Upper lobe of right lung (tissue), 1 donor: ENCODE measurements at places on chromosomes 3 and 15. TPM values are rescaled to one million over a fixed set of nuclear protein-coding genes. Genes with fewer than 3 reads are reported as not detected.

DNA sequence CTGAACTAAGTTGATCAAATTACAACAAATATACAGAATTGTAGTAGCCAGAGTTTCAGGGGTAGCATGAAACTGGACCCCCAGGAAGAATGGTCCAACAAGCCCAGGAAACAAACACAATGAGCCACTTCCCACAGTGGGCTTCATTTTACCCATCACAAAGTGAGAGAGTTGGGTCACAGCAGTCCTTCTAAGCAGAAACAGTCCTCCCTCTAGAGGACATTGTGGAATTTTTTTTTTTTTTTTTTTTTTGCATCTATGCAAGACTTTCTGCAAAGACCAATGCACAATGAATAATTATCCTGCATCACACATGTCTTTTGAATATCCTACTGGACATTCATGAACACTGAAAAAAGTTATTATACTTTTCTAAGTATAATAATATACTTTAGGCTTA, 73.8 kb upstream of the ATP13A5 start:
- no peak for DNase-seq

DNA sequence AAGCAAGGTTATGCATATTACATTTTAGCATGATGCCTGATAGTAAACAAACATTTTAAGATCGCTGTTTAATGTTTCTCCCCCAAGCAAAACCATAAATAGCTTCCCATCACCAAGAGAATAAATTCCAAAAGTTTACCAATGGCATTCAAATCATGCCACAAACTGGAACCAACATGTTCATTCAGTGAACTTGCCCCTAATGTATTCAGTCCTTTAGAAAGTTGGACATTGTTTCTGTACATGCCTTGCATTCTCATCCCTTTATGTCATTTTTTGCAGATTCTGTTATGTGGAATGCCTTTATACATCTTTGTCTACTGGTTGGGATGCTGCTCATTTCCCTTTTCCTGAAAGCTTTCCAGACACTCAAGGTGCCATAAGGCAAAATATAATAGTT, 105.5 kb downstream of the PYDC2 start:
- no peak for DNase-seq

DNA sequence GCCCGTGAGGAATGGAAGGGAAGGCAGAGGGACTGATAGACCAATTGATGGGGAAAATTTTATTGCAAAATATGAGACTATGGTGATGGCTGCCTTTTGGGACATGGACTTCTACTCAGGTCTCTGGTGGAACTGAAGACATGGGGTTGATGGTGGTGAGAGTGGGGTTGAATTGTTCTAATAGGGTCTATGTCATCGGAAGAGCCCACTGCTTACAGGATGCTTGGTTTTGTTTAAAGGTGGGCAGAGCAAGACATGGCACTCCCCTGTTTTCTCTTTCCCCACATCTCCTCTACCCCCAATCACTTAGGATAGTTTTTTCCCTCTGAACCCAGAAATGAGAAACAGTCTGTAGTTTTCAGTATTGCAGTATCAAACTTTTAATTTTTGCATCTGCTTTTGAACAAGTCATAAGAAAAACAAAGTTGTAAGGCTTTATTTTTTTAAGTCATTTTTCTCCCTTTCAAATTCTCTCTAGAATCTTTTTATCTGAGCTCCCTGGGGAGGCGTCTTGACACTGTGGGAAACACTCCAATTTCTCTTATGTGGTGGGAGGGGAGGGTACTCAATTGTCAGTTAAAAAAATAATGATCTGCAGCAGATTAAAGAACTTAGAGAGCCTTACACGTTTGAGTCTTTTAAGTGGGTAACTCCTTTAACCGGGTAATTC, 276.2 kb upstream of the TBC1D5 start:
- DNase-seq = no peak

GRCh38 chr3:11131371-11131770, 22.9 kb upstream of the HRH1 start:
- DNase-seq = no peak

DNA sequence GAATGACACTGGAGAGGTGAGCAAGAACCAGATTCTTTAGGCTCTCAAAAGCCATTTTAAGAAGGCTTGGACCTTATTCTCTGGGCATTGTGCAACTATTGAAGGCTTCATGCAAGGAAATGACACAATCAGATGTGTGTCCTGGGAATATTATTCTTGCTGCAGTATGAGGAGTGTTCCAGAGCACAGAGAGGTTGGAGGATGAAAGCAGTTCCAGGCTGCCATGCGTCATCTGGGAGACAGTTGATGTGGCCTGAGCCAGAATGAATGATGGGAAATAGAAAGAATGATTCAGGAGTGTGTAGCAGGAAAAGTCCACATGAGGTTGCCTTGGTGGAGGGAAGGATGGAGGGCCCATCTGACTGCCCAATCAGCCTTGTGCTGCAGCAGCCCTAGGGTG, 123.1 kb downstream of the CHCHD6 start:
- DNase-seq = no peak

- no peak for DNase-seq
Observed at GRCh38 chr3:23740517-23740965, 65.2 kb upstream of the UBE2E1 start.

DNA sequence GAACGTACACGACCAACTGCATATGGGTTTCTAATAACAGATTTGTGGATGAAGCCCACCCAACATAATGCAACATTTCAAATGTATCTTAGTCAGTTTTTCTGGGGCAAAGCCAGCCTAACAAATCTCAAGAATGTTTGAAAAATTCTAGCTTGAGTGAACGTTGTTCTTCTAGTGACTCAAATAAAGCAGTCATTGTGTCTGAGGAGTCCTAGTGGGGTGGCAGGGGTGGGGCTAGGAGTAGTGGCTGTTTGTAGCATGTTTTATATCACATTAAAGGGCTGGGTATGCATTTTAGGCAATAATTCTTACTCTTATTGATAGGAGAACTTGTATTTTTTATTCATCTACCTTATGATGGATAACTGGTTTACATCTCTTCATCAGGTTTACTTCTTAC, 6.0 kb downstream of the B3GNT5 start:
- DNase-seq = no peak

DNA sequence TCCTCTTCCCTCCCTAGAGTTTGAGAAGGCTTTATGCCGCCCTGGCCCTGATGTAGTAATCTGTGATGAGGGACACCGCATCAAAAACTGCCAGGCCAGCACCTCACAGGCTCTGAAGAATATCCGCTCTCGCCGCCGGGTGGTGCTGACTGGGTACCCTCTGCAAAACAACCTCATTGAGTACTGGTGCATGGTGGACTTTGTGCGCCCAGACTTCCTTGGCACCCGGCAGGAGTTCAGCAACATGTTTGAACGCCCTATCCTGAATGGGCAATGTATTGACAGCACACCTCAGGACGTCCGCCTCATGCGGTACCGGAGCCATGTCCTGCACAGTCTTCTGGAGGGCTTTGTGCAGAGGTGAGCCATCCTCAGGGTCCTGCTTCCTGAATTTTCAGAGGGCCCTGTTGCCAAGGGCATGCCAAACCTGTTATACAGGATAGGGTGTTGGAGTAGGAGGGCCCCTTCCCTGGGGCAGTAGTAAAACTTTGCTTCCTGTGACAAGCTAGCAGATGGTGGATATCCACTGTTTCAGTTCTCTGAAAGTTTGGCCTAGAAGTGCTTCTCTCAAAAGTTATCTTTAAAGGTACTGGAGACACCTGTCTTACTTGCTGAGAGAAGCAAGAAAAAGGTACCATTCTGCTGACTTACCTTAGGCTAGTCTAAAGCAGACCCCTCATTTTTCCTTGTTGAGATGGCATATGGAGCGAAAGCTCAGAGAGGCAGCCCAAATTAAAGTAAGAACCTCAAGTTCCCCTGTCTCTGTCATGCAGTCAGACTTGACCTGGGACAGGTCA, 33.7 kb upstream of the TEX264 start:
- DNase-seq = no peak

GRCh38 chr3:124044956-124045355, 53.0 kb upstream of the ROPN1 start:
- DNase-seq = no peak

DNA sequence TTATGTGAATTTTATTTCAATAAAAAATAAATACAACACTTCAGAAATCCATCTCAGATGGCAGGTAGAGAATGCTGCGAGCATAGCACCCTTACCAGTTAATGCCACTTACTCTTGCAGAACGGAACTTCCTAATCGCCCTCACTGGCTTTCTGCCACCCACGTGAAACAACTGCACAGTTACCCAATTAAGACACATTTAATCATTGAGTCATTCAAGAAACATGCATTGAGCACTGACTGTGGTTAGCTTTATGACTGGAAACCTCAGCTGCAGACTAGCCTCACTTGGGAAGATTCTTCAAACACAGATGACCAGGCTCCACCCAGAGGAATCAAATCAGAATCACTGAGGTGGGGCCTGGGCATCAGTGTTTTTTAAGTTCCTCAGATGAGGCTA, 5.6 kb upstream of the MFGE8 start:
- DNase-seq = no peak

- DNase-seq = no peak
Observed at GRCh38 chr3:98326105-98326893, 27.4 kb upstream of the OR5K4 start.

DNA sequence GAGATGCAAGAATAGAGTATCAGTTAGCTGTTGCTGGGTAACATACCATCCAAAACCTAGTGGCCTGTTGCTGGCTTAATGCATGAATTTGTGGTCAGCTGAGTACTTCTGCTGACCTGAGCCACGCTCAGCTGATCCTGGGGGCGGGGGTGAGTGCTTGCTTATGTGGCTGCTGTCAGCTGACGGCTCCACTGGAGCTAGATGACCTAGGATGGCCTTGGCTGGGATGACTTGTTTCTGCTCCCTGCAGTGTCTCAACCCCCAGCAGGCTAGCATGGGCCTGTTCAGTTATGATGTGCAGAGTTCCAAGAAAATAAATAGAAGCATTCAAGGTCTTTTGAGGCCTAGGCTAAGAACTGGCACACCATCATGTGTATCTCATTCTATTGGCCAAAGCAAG, 63.9 kb downstream of the FBLN2 start:
- DNase-seq = no peak

DNA sequence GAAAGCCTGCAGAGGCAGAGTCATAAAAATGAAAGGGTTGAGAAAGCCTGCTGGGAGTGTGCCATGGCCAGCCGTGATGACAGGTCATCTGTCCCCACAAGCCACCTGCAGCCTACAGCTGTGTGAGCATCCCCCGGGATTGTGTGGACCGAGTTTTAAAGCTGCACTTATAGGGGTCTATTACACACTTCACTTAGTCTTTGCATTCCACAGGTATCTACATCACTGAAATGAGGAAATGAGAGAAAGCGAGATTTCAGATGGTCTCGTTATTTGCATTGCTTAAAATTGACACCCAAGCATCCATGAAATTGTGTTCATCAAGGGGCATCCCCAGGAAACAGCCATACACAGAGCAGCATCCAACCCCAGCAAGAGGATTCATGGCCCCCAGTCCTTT, 137.6 kb upstream of the TRIM42 start:
- no peak for DNase-seq

GRCh38 chr15:31235311-31236183, 91.1 kb upstream of the KLF13 start:
- no peak for DNase-seq

DNA sequence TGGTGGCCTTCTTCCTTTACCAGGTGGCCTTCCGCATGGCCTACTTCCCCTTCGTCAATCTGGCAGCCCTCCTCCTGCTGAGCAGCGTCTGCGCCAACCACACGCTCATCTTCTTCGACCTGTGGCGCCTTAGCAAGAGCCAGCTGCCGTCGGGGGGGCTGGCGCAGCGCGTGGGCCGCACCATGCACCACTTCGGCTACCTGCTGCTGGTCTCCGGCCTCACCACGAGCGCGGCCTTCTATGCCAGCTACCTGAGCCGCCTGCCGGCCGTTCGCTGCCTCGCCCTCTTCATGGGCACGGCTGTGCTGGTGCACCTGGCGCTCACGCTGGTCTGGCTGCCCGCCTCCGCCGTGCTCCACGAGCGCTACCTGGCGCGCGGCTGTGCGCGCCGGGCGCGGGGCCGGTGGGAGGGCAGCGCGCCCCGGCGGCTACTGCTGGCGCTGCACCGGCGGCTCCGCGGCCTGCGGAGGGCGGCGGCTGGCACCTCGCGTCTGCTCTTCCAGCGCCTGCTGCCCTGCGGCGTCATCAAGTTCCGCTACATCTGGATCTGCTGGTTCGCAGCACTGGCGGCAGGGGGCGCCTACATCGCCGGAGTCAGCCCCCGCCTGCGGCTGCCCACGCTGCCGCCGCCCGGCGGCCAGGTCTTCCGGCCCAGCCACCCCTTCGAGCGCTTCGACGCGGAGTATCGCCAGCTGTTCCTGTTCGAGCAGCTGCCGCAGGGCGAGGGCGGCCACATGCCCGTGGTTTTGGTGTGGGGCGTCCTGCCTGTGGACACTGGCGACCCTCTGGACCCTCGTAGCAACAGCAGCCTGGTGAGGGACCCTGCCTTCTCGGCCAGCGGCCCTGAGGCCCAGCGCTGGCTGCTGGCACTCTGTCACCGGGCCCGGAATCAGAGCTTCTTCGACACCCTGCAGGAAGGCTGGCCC, 9.9 kb downstream of the DISP2 start:
- peak; percentile 95 for DNase-seq

- DNase-seq = no peak
Observed at GRCh38 chr15:71375934-71376333, 260.7 kb downstream of the THSD4 start.

- DNase-seq = no peak
Observed at GRCh38 chr3:121975702-121976302, 46.2 kb downstream of the ILDR1 start.

GRCh38 chr15:41971895-41972252, 483 bp downstream of the EHD4 start:
- no peak for DNase-seq

Gene PCOLCE2
- 23.3 TPM for total RNA-seq

Gene FETUB
- not detected for total RNA-seq

Gene RHCG
- not detected for total RNA-seq

Gene CYP1A2
- 0.32 TPM for total RNA-seq

Gene PLSCR4
- total RNA-seq = 84.1 TPM

Gene HCLS1
- total RNA-seq = 76.5 TPM

Gene GSK3B
- 55.2 TPM for total RNA-seq

Gene PLA2G4E
- total RNA-seq = 1.5 TPM
